ENCODE measurements at places on chromosomes 2 and 18.
A peak's percentile ranks its signal among the peaks of the same experiment; 100 is the strongest.

GRCh38 chr2:234203135-234203984 lies 152.9 kb downstream of the SPP2 start:
- DNase-seq = peak; percentile 33

GRCh38 chr2:162839419-162839818 lies 852 bp upstream of the KCNH7 start:
- DNase-seq = peak; percentile 75

DNA sequence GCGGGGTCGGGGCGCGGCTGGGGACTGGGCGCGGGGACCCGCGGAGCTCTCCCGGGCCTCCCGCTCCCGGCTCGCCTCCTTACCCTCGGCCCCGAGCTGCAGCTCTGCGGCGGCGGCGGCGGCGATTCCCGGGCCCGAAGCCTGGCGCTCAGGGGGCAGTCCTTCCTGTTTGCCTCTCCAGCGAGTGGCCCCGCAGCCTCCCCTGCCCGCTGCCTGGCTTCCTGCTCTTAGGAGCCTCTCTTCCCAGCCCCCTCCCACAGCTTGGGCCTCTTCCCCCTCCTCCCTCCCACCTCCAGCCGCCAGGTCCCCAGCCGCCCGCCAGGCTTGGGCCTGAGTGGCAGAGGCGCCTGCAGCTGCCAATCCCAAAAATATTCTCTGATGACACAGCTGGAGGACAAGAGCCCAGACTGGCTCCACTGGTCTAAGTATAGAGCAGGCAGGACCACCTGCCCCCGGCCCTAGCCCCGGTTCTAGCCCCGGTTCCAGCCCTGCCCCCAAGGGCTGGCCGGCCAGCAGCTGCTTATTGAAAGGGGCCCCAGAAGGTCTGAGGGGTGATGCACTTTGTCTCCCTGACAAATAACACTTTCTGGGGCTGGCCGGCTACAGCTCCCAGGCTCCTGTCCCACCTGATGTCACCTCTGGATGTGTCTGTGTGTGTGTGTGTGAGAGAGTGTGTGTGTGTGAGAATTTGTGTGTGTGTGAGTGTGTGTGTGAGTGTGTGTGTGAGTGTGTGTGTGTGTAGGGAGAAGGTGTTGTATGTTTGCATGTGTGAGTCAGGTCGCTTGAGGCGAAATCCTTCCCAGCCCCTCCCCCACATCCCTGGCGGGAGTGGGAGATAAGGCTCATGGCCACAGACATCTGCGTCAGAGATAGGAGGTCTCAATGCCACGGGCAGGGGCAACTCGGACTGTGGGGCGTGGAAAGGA lies at the start of gene OBSL1:
OBSL1 (minus strand) TSS at position 229 of the 926 bp plus-strand sequence. CDS start 307 bp downstream, outside the sequence.
- peak; percentile 91 for DNase-seq

DNA sequence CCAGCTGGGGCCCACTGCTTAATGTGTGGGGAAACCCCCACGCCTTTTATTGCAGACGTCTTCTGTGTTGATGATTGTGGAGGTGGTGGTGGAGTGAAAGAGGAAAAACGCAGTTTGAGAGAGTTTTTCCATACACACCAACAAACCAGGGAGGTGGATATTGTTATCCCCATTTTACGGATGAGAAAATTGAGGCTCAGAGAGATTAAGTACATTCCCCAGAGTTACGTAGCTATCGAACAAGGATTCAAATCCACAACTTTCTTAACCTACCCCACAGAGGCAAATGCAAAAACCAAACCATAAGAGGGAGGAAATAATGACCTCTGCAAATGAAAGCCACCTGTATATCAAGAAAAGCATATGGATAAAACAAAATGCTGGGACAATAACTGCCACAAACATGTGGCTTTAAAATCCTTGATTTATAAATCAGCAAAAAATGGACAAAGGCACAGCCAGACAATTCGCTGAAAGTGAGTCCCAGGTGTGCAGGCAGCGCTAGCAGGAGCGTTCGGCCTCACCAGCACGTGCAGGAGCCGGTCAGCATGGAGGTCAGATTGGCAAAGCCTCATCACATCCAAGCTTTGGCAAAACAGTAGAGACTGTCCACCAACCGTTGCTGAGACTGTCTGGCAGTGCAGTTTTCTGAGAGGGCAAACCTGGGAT lies 12.6 kb upstream of the RAB17 start:
- DNase-seq = no peak

- DNase-seq = no peak
Measured at GRCh38 chr2:207333599-207334300, 168.0 kb upstream of the KLF7 start.

DNA sequence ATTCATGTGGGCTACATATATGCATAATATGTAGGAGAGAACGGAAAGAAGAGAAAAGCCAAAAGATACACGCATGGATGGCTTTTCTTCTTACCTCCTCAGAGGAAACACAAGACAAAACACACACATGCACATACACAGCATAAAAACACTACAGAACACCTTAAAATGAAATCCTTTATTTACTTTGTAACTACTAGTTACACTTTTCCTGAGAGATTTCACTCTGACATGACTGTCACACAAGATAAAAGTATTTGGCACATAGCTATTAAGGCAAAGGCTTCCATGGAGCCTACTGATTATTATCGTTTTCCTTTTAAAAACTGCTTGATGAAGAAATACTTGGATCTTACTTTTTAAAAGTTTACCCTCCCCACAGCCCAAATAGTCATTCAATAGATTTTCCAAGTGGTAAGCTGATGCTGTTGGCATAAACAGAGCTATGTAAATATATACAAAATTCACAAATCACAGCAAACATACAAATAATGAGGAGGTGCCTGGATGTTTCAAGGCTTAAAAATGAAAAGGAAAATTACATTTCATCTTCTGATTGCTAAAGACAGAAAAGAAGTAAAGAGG lies 8.6 kb downstream of the ZEB2 start:
- no peak for DNase-seq

Data from SHP77 (cell line).